HFFc6 (cell line): ENCODE measurements at places on chromosomes 2 and 18. TPM values are rescaled to one million over a fixed set of nuclear protein-coding genes. Genes with fewer than 3 reads are reported as not detected.

Gene SDC1
- total RNA-seq, result 89.7 to 141 TPM (median 105 TPM) in 3 replicates

- peak; percentile 16 for DNase-seq
Measured at GRCh38 chr2:108855194-108855593, 68.6 kb downstream of the CCDC138 start.

Gene ALPI
- total RNA-seq, result not detected in 3 replicates

- no peak for DNase-seq
Measured at GRCh38 chr2:119472749-119473148, 41.1 kb downstream of the TMEM37 start.

Gene TACR1
- 0.18 TPM in 1 of 3 replicates, not detected in the others for total RNA-seq

Gene RMDN2
- 2.6 to 6.5 TPM (median 5.1 TPM) in 3 replicates for total RNA-seq

Gene CFAP221
- total RNA-seq, result not detected in 3 replicates

- no peak for DNase-seq
Measured at GRCh38 chr2:81981585-81981984, 1677.0 kb upstream of the LRRTM1 start.

Gene SPC25
- 10.5 and 19.8 TPM in 2 replicates for total RNA-seq

Gene SERTAD2
- total RNA-seq, result 22.2 and 27.3 TPM in 2 replicates

- peak; percentile 77 for DNase-seq
Measured at GRCh38 chr18:12639990-12640880, 17.7 kb downstream of the SPIRE1 start.

DNA sequence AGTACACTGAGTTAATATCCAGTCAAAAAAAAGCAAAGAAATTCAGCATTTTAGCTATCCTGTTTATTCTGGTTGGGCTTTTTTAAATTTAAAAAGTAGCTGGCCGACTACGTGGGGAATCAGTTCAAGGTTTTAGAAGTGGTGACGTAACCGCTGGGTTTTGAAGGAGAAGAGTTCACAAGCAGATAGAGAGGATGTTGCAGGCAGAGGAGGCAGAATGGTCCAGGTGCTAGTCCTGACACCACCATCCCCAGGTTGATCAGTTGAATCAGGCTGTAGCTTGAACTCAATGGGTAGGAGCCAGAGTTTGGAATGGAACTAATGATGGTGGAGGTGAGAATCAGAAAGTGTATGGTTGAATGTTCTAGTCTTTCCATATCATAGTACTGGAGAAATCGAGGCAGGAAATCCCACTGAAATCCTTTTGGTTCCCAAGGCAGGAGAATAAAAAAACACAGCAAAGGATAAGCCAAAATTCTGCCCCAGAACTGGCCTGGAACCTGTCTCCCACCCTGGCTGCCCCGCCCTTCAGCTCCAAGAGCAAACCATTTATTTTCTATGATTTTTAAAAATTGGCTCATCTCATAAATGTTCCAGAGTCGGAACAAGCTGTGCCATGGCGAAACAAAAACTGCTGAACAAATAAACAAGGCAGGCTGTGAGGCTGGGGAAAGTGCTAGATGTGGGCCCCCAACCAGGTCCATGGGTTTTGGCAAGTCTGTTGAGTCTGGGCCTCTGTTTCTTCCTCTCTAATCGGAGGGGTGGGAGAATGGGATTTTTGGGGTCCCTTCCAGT, 44.0 kb downstream of the SLC4A1AP start:
- DNase-seq, result no peak

DNA sequence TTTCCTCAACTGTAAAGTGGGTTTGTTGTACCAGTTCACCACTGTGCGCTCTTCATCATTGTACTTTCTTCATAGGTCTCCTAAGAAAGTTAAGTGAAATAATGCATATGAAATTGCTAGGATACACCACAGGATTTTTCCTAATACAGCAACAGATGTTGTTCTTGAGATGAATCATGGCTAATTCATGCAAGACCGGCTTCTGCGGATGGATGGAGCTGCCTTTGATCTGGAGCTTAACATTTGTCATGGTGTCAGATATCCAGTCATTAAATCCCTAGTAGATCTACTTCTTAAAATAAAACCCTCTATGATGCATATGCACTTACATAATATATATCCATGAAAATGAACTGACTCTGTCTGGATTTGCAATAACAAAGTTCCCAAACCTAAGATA, 114.1 kb downstream of the COL6A3 start:
- peak; percentile 95 for DNase-seq

Gene IL36A
- not detected in 3 replicates for total RNA-seq

- no peak for DNase-seq
Measured at GRCh38 chr2:112692918-112693317, 27.9 kb upstream of the NT5DC4 start.

Gene PSMD1
- 158 to 200 TPM (median 183 TPM) in 3 replicates for total RNA-seq

- DNase-seq, result no peak
Measured at GRCh38 chr18:50399582-50399981, 24.7 kb downstream of the SKA1 start.

DNA sequence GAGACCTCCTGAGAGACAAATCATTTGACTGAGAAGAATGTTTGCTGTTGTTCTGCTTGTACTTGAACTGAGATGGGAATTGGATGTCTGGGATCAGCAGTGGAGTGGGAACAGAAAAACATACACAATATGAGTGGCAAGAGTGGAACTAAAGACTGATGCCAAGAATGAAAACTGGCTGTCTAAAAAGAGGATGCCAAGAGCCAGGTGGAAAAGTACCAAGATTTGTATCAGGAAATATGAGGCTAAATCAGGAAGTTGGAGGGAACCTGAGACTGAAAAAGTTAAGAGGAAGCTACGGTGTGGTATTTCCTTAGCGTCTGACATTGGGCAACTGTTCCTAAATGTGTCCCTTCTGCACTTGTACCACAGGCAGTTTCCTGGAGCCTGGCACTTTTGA, 440.9 kb upstream of the CELF4 start:
- DNase-seq, result no peak

Gene CCDC102B
- 1.3 to 3.5 TPM (median 1.7 TPM) in 3 replicates for total RNA-seq

GRCh38 chr2:227822416-227823003, 8.9 kb downstream of the CCL20 start:
- DNase-seq, result no peak

Gene ACVR1C
- 0.05 TPM in 1 of 3 replicates, not detected in the others for total RNA-seq

DNA sequence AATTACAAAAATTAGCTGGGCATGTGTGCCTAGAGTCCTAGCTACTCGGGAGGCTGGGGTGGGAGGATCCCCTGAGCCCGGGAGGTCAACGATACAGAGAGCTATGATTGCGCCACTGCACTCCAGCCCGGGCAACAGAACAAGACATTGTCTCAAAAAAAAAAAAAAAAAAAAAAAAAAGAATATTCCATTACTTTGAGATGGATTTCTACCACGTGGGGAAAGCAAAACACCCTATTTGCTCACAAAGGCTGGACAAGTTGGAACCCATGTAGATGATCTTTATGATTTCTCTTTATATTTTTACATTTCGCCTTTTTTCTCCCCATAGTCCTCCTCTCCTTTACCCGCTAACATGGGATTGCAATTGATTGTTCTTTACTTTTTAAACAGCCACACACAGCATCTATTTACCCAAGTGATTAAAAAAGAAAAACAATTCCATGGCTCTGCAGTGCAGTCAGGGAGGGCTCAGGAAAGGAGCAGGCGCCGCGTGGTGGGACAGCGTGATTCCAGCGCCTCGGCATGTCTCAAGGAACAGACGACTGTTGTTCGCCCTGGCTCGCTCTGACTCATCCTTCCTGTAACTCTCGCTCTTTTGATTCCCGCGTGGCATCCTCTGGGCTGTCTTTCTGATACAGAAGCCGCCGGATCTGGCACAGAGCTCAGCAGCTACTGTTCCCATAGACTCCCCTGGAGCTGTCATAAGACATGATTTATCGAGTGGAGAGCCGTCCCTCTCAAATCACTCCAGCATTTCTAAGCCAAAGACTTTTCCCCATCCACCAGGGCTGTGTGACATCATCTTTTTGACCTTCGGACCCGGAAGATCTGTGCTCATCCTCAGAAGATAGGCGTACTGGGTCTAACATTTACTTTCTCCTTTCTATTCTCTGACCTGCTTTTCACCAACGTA, 230.4 kb upstream of the AGAP1 start:
- peak; percentile 69 for DNase-seq

- DNase-seq, result no peak
Measured at GRCh38 chr2:71640489-71640888, 187.1 kb downstream of the DYSF start.

GRCh38 chr2:207897541-207898353, 127.6 kb downstream of the PLEKHM3 start:
- DNase-seq, result no peak

DNA sequence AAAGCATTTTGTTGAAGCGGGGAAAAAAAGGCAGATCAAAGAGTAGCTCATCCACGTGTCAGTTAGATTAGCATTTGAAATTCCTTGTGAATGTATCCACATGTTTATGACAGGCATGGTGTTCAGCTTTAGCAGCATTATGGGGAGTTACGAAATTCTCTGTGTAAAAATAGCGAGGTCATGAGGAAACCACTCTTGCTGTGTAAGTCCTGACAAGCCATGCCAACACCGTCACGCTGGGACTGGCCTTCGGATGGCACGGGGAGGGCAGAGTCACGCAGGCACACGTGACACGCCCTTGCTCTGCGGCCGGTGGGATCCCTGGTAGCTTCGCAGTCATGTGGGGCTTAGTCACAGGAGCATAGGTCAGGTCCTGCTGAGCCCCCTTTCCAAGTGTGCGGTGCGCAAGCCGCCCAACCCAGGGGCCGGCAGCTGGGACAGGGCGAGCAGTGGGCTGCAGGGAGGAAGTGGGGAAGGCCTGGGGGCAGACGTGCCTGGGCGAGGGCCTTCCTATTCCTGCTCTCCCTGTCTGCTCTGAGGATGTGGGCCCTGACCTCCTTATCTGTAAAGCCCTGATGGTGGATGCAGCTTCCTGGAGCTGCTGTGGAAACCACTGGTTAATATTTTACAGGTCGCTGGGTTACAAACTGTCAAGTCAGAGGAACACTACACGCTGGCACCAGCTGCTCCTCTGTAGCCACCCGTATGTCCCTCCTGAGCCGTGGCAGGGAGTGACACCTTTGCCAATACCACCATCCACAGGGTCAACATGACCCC, 18.0 kb downstream of the MBP start:
- DNase-seq, result peak; percentile 52

DNA sequence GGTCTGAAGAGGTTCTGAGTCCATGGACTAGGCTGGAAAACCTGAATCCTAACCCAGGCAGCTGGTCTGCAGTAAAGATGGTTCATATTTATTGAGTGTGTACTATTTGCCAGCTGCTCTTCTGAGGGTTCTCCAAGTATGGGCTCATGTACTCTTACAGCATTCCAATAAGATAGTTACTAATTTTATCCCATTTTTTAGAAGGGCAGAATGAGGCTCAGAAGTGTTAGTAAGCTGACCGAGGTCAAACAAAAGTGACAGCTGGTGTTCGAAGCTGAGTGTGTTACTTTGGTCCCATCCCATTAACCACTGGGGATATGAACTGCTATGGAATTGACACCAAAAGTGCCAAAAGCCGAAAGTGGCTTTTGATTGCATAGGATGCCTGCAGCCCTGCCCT, 76.9 kb downstream of the CABLES1 start:
- no peak for DNase-seq

DNA sequence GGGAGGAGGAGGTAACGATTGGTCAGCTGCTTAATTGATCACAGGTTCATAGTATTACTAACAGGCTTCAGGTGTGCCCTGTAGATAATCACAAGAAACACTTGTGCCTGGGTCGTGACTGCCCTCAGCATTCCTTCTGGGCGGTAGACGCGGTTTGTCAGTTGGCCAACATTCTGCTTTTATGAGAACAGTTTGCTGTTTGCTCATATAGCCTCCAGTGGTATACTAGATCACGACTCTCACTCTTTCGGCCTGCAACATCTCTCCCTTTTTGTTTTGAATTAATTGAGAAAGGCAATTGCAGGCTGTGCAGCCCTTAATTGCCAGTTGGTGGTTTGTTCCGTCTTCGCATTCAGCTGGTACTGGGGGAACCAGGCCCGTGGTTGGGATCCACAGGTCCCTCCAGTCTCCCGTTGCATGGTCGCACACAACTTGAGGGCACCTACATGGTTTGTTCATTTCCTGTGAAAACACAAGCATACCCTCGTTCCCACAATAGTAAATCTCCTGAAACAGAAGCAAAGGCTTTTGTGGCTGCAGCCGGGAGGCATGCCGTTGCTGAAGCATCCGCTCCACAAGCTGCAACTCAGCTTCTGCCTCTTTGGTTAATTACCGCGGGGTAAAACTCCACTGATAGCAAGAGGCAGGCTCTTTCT, 30.3 kb upstream of the GPR17 start:
- peak; percentile 90 for DNase-seq

- peak; percentile 51 for DNase-seq
Measured at GRCh38 chr2:210503001-210503623, 26.6 kb upstream of the LANCL1 start.

DNA sequence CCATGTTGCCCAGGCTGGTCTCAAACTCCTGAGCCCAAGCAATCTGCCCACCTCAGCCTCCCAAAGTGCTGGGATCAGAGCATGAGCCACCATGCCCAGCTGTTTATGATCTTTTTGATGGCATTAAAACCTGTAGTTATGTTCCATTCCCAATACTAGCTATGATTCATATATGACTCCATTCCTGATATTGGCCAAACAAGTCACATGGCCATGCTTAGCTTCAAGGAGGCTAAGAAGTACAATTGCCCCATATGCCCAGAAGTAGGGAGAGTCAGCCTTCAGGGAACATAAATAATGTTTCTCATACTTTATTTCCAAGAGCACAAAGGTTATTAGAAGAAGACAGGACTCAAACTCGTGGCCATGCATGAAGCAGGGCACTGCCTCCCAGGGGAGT, 132.4 kb upstream of the RAB6C start:
- no peak for DNase-seq
